GM19239 (cell line): ENCODE measurements at places on chromosomes 1 and 21.

DNA sequence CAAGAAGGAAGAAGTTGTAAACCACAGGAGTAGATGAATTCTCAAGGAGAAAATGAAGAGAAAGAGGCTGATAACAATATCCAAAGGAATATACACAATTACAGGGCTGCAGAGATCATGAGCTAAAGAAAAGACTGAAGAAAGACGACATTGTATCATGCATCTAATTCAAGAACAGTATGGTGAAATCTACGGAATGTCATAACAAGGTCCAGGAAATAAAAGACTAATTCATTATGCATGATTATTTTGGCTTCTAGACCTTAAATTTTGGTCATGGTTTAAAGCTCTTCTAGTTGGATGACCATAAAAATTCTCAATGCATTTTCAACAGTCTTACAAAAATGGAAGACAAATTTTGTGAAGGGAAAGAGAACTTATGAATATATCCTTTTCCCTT lies 71.7 kb downstream of the SH3GLB1 start:
- no peak for DNase-seq

DNA sequence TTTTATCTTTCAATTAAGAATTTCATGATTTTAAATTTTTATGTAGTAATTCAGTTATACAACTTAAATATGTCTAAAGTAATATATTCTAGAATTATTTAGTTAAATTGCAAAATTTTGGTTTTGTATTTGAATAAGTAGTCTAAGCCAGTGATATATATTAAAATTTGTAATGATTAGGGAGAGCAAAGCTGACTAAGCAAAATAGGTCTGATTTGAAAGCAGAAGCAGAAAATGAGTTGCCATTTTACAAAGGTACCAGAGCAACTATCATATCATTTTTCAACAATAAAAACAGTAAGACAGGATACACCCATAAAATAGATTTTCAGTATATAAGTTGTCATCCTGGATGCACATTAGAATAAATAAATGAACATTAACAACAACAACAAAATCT lies 177.9 kb downstream of the COP1 start:
- no peak for DNase-seq

DNA sequence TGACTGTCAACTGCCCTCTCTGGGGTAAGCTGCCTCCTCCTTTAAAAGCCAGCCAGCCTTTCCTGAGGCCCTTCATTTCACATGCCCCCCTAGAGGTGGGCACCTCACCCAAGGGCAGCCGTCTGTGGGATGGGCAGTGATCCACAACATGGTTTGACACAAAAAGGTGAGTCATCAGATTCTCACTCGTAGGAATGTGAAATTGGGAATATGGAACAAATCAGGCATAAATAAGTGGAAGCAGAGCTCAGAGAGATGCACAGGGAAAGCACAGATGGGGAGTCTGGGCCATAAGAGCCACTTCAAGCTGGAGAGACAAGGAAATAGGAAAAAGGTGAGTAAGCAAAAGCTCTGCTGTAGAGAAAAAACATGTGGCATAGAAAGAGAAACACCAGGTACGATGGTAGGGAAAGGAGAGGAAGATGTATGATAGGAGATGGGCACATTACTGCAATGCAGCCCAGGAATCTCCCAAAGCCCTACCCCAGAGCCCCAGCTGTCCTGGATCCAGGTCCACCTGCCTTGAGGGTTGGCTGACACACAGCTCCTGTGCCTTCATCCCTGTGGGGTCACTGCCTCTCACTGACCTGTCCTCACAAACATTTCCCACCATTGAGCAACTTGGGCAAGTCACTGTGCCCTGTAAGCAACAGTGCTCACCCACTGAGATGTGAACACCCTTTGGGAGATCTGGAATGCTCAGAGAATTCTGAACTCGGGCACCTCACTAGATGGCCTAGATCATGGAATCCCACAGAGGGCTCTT lies 86.6 kb downstream of the ASTN1 start:
- DNase-seq = no peak

DNA sequence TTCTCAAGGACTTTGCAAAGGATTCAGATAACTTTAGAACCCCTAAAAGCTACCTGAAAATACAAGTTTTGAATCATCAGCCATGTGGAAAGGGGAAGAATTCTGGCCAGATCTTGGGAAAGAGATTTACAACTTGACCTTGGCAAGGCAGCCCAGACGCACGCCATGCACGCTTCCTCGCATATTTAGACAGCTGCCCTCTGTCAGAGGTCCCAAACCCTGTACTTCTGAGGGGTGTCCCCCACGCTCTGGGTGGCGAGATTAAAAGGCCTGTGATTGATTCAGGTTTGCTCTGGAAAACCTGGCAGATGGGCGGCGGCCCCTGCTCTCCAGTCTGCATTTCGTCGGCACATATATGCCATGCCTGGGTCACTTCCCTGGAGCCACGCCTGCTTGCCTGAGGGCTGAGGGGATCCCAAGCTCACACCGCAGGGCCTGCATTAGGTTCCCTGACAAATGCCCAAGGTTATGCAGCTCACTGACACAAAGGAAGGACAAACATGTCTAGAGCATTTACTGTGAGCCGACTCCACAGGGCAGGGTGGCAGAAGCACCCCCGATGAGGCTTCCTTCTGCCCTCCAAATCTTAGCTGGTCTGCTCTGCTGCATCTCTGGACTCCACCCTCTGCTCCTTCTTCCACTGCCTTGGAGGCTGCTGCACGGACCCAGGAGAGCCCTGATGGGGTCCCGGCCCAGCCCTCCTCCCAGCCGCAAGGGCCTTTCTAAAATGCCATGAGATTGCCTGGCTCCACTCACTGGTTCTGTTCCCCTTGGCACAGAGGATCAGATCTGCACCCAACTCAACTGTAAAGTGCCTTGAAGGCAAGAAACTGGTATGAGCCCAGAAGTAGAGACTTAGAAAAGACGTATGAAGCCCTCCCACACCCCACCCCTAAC lies 103.9 kb downstream of the BCAR3 start:
- no peak for DNase-seq

DNA sequence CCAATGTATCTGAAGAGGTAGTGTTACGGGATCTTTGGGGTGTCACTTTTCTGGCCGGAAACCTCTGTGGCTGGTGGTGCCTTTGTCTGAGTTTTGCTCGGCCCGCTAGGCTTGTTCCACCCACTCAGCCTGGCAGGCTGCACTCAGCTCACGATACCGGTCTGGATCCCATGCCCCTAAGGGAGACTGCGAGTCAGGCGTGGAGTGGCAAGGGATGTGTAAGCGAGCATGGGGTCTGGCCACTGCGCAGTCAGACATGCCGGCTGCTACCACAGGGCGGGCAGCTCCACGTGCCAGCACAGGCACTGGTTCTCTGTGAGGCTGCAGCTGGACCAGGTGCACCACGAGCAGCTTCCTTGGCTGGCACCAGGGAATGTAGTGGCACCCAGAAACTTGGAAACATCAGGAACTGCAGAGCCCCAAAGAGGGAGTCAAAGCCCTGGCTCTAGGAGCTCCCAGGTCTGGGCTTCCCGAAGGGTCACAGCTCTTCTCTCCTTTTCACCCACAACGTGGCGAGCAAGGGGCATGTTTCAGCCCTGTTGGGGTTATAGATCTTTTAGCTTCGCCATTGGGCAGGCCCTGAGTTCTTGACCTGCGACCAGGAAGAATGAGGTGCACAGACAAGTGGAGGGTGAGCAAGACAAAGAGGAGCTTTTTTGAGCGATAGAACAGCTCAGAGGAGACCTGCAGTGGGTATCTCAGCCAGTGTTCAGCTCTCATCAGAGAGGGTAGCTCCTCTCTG lies 23.8 kb upstream of the LRRC8C start:
- no peak for DNase-seq

DNA sequence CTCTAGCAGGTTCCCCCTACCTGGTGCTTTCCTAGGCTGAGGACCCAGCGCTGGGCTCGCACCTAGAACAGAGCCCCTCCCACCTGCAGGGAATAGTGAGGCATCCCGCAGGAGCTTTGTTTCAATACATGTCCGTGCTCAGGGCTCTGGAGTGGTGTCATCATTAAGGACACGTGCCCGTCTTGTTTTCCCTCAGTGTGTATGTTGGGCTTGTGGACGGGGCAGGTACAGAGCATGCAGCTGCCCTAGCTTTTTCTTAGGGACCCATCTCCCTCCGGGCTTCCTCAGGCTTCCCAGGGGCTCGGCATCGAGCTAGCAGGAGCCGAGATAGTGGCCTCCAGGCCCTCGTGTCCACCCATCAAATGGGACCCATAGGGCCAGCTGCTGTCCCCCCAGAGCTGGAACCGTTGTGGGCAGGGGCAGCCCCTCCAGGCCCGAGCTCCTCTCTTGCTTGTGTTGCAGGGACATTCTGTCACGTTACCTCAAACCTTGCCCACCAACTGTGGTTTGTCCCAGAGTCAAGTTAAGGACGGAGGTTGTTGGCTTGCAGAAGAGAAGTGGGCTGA lies 3.9 kb downstream of the TMEM201 start:
- no peak for DNase-seq

GRCh38 chr1:39499668-39500067 lies 8.2 kb downstream of the BMP8A start:
- DNase-seq = no peak

GRCh38 chr1:233561708-233562426 lies 52.0 kb upstream of the KCNK1 start:
- DNase-seq = no peak

- DNase-seq = no peak
These were observed 88.9 kb upstream of the WLS start for GRCh38 chr1:68321084-68321685.
